ENCODE measurements at places on chromosomes 2 and 18. TPM values are rescaled to one million over a fixed set of nuclear protein-coding genes. Genes with fewer than 3 reads are reported as not detected.

LINC00305 gene
- total RNA-seq: not detected

ZNF521 gene
- 15.4 TPM for total RNA-seq

PSMG2 gene
- total RNA-seq: 43.8 TPM

GRCh38 chr18:49944663-49945062 lies 131.3 kb upstream of the ACAA2 start:
- no peak for DNase-seq

- no peak for DNase-seq
Observed at GRCh38 chr2:109126501-109126860, 2.5 kb upstream of the SH3RF3 start.

- DNase-seq: no peak
Observed at GRCh38 chr2:181675254-181675653, 5.1 kb downstream of the NEUROD1 start.

- DNase-seq: no peak
Observed at GRCh38 chr2:24675338-24675737, 117.9 kb downstream of the PTRHD1 start.

Measured in cardiac septum (tissue), 1 donor.